Pulmonary artery endothelial cell (primary cell): ENCODE measurements at places on chromosomes 2 and 18. TPM values are rescaled to one million over a fixed set of nuclear protein-coding genes. Genes with fewer than 3 reads are reported as not detected.

GRCh38 chr2:73269686-73270465, 14.4 kb downstream of the FBXO41 start:
- DNase-seq, result no peak

DNA sequence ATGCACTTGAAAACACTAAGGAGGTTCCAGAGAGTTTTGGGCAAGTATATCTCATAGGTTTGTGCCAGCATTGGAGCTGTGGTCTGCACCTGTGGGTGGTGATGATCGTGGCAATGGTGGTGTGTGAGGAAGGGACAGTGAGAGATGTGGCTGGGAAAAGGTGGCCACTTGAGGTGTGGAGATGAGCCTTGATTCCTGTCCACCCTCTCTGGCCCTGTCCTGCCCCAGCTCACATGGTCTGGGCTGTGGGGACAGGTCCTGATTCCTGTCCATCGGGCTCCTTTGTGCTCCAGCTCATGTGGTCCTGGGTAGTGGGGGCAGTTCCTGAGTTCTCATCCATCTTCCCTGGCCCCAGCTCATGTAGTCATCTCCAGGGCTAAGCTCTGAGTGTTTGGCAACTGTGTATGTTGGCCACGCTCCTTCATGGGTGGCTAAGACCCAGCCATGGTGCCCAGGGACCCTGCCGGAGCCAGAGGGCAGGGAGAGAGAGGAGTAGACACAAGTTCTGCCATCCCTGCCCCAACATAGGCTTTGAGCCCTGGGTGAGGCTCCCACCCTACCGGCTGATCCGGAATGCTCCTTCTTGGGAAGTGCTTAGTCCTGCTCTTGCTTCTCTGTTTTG, 294.4 kb upstream of the HDAC4 start:
- DNase-seq, result no peak

The SPDYA gene
- total RNA-seq, result 0.79 and 1.0 TPM in 2 replicates

The MLPH gene
- not detected in 2 replicates for total RNA-seq

The ALPP gene
- total RNA-seq, result not detected in 2 replicates
